ENCODE measurements at places on chromosomes 12 and 14. TPM values are rescaled to one million over a fixed set of nuclear protein-coding genes. Genes with fewer than 3 reads are reported as not detected.

Gene CSRNP2
- total RNA-seq: 24.2 TPM

Gene CEBPE
- not detected for total RNA-seq

Gene ALG10
- 16.0 TPM for total RNA-seq

Gene SERPINA9
- not detected for total RNA-seq

Gene TRPV4
- 15.0 TPM for total RNA-seq

Gene ASB2
- 0.36 TPM for total RNA-seq

Gene CRIP2
- total RNA-seq: 8.3 TPM

Gene HNF1A
- total RNA-seq: 0.25 TPM

Gene PPM1A
- 42.9 TPM for total RNA-seq

Gene TAS2R50
- total RNA-seq: 1.1 TPM

Gene SYT1
- 13.9 TPM for total RNA-seq

Gene GPRC5A
- 0.15 TPM for total RNA-seq

Data from endodermal cell (in vitro differentiated cells).